ENCODE measurements at places on chromosomes 3 and 15. TPM values are rescaled to one million over a fixed set of nuclear protein-coding genes. Genes with fewer than 3 reads are reported as not detected.

The UROC1 gene
- total RNA-seq = not detected

The BSN gene
- under 0.01 TPM for total RNA-seq

The BCL2A1 gene
- total RNA-seq = 0.20 TPM

The PCOLCE2 gene
- 28.0 TPM for total RNA-seq

The LNP1 gene
- total RNA-seq = 4.3 TPM

The EPHB1 gene
- 0.73 TPM for total RNA-seq

The SLC9A9 gene
- 6.8 TPM for total RNA-seq

The WDR73 gene
- 31.6 TPM for total RNA-seq

The SCAANT1 gene
- not detected for total RNA-seq

The SRP14 gene
- 69.6 TPM for total RNA-seq

Data from subcutaneous preadipocyte (primary cell).